GDM1 (cell line): ENCODE measurements at places on chromosomes 16 and 17.

DNA sequence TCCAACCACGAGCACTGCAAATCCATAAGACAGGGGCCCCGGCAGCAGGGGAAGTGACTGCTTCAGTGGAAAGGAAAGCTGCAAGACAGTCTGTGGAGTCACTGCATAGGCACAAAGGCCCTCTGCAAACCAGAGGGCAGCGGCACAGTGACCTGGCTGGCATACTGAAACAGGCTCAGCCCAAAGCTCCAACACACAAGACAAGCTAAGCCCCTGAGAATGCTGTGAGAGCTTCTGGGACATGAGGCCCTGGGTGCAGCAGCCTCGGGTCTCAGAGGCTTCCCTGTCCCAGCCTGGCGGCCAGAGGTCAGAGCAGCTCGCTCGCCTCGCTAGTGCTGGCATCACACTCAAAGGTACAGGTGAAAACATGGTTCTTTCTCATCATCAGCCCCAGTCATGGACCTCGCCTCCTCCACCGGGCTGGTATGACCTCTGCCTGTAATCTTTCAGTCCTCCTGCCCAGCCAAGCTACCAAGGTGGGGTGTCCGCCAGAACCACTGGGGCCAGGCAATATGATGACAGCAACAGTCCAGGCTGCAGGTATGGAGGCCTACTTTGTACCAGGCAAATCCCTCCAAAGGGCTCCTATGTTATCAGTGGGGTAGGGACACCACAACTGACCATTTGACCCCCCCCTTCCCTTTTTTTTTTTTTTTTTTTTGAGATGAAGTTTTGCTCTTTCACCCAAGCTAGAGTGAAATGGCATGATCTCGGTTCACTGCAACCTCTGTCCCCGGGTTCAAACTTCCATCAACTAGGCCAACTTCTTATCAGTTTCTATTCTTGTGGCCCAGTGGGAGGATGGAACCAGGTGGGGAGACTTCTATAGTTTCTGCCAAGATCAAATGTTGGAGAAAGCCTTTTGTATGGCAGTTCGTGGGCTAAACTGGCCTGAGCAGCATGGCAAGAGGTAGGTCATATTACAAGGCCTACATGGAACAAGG lies 19.2 kb downstream of the ST3GAL2 start:
- DNase-seq: no peak

GRCh38 chr16:65740711-65741110 lies 618.8 kb upstream of the CDH11 start:
- no peak for DNase-seq

- no peak for DNase-seq
These were observed 3.8 kb upstream of the TMEM100 start for GRCh38 chr17:55726440-55726839.

GRCh38 chr17:33924104-33924503 lies 331.0 kb upstream of the CCL2 start:
- DNase-seq: no peak

- no peak for DNase-seq
These were observed 1132.9 kb upstream of the CDH8 start for GRCh38 chr16:63169100-63169499.

DNA sequence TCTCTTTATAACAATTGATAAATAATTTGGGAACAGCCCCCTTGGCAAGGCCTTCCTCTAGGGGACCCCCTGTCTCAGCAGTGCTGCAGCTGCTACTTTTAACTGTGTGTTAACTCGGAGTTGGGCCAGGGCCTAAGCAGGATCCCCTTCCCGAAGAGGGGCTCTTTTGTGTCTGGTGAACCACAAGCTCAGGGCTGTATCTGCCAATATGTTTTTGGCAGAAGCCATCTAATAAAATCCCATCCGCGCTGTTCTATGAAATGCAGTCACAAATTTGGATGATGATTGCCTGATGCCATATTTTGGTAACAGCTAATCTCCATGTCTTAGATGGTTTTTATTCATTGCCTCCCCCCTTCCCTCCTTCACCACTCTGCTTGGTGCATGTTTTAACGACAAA lies 267.7 kb downstream of the FTO start:
- no peak for DNase-seq

GRCh38 chr17:81394921-81395599 lies at the start of gene BAHCC1:
BAHCC1 (plus strand) TSS chr17:81395457; CDS start chr17:81399740, 4,283 bp downstream.
- DNase-seq: peak; percentile 100

DNA sequence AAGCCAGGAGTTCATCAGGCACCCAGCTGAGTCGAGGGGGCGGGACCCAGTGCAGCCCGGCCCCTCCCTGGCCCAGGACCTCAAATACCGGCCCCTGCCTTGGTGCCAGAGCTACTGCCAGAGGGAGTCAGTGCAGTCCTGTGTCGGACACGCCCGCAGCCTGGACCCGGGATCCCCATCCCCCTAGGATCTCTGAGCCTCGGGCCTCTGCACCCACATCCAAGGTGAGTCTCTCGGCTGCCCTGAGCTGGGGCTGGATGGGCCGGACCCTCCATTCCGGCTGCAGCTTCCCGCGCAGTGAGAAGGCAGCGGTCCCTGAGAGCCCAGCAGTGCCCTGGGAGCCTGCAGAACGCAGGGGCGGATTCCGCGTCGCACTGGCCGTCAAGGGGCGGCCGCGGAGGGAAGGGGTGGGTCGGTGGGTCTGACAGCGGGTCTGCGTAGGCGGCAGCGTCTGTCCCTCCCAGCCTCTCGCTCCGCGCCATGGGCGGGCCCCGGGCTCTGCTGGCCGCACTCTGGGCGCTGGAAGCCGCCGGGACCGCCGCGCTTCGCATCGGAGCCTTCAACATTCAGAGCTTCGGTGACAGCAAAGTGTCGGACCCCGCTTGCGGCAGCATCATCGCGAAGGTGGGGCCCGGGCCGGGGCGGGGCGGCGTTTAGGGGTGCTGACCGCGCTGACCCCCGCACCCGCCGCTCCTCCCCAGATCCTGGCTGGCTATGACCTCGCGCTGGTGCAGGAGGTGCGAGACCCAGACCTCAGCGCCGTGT lies at the start of gene DNASE1L2:
TSS of gene DNASE1L2 (plus strand) at position 108 of the 765 bp plus-strand sequence. CDS start at position 481, 373 bp downstream.
- DNase-seq: no peak

DNA sequence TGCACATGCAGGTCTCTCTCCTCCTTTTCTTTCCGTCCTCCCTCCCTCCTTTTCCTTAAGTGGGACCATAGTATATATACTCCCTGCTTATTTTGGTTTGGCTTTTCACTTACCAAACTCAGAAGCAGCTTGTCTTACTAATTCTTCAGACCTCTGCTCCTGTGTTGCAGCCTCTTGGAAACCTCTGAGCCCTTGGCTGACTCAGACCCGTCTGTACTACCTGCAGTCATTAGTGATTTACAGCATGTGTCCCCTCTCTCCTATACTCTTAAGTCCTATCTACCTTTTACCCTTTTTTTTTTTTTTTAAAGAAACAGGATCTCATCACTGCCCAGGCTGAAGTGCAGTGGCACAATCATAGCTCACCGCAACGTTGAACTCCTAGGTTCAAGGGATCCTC lies 207.0 kb downstream of the STX8 start:
- no peak for DNase-seq

DNA sequence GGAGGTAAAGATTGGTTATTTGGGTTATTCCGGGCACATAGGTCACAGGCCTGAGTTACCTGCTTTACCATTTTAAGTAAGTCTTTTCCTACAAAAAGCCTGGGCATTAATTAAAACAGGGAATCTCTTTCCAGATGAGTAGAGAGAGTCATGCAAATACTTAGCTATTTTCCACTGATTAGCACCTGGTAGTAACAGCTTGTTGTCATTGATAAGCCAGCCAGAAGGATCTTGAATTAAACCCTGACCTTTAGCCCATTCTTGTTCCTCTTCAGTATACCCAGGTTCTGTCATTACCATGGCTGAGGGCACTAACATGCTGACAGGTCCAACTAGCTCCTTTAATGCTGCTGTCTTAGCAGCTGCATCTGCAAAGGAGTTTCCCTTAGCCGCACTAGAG lies 44.4 kb upstream of the ARL4D start:
- no peak for DNase-seq

- DNase-seq: no peak
These were observed 2.7 kb downstream of the NXPH3 start for GRCh38 chr17:49578414-49578813.

- DNase-seq: no peak
These were observed 69.6 kb upstream of the ATP2A3 start for GRCh38 chr17:4033751-4034251.

DNA sequence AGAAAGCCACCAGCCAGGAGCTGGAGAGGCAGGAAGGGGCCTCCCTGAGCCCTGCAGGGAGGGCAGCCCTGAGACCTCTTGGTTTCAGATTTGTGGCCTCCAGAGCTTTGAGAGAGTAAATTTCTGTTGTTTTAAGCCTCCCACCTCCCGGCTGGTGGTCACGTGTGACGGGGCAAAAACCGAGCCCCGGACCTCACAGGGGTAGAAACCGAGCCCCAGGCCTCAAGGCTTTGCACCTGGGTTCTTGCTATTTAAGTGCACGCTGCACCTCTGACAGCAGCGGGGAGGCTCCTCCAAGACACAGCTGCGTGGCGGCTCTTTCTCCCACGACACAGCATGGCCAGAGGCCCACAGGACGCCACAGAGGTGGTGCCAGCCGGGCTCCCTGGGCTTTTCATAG lies 17.4 kb upstream of the ZC3H18 start:
- DNase-seq: no peak

GRCh38 chr17:39928858-39929645 lies 1.5 kb downstream of the LRRC3C start:
- no peak for DNase-seq

- no peak for DNase-seq
These were observed 411.4 kb upstream of the SOX9 start for GRCh38 chr17:71709271-71709890.

DNA sequence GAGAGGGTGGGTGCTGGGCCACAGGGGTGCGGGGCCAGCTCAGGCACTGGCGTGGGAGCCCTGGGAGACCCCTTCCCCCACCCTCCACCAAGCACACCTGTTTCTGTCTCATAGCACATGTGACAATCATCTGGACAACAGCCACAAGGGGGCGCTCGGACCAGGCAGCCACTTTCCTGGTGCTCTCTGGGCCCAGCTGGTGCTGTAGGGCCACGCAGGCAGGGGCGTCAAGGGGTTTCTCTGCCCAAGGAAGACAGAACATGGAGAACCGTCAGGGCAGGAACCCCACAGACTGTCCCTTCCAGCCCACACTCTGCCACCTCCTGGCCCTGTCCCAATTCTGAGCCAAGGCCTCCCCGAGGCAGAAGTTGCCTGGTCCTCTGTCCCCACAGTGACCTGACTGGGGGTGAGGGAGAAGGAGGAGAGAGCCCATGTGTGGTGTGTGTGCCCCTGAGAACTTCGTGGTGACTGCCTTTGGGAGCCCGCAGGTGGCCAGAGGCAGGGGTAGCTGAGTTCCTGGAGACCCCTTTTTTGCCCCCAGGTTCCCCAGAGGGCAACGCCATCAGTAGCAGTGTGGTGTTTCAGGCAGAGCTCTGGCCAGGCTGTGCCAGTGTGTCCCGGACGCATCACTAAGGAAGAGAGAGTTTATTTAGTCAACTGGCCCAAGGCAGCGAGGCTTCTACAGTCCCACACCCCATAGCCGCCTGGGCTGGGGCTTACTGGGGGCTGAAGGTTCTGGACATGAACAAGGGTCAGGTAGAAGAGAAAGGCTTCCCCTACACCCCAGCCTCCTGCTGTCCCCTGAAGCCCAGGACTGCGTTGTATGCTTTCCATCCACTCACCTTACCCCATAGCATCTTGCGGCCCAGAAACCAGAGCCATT lies 3.1 kb upstream of the SETD6 start:
- DNase-seq: no peak

- DNase-seq: no peak
These were observed 50.8 kb downstream of the TOM1L2 start for GRCh38 chr17:17921192-17922069.

DNA sequence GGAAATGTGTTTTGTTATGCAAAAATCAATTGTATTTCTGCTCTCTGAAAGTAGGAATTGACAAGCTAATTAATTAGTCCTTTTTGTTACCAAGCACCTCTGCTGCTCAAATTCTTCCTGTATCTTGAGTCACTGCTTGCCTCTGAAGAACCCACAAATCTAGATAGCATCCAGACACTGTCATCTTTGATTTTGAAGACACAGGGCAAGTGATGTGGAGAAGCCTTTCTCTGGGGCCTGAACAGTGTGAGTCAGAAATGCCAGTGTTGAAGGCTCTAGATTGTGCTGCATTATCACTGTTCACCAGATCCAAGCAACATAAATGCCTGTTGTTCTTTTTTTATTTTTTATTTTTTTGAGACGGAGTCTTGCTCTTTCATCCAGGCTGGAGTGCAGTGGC lies 10.9 kb upstream of the ST6GALNAC1 start:
- DNase-seq: no peak

- no peak for DNase-seq
These were observed 2.9 kb upstream of the WSB1 start for GRCh38 chr17:27290916-27291598.

DNA sequence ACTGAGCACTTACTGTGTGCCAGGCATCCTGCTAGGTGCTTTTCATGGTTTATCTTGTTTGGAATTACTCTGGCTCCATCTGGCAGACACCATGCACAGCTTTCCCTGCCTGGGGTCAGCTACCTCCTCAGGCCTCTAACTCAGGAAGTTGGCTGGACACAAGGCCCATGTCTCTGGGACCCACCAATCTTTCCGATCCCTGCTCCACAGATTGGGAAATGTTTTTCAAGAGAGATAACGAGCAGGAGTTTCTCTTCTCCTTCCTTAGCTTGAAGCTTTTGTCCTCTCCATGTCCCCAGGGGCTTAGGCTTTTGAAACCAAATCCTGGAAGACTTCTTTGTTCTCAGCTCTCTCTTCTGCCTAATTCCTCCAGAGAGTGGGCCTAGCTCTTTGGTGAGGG lies 11.5 kb upstream of the ELAC2 start:
- DNase-seq: no peak

- no peak for DNase-seq
These were observed 1.8 kb downstream of the ALKBH5 start for GRCh38 chr17:18185391-18185790.

- no peak for DNase-seq
These were observed 216.1 kb downstream of the ABCC12 start for GRCh38 chr16:47939680-47940079.

DNA sequence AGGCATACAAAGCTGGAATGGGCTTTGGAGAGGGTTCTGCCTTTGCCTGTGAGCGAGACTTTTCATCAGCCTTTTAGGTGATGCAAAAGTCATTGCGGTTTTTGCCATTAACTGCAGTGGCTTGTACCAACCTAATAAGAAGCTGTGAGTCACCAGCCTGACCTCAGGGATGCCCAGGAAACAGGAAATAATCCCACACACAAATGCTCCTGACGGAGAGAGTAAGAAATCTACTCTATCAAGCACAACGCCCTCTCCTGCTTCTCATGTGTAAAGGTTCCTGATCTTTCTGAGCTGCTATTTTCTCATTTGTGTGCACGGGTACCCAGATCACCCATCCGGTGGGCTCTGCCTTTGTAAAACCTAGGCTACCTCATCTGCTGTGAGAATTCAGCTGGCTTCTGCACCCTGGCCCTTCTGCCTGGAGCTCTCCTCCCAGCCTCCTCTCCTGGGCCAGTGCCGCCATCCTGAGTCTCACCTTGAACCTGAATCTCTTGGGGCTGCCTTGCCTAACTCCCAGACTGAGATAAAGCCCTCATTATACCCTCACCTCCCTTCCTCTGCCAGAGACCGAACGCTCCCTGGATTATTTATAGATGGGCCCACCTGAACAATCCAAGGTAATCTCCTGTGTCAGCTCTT lies 299.7 kb downstream of the C16orf95 start:
- DNase-seq: no peak

GRCh38 chr16:51968749-51969148 lies 578.2 kb downstream of the TOX3 start:
- no peak for DNase-seq
